GM12865 (cell line): ENCODE measurements at places on chromosomes 6 and 20.

DNA sequence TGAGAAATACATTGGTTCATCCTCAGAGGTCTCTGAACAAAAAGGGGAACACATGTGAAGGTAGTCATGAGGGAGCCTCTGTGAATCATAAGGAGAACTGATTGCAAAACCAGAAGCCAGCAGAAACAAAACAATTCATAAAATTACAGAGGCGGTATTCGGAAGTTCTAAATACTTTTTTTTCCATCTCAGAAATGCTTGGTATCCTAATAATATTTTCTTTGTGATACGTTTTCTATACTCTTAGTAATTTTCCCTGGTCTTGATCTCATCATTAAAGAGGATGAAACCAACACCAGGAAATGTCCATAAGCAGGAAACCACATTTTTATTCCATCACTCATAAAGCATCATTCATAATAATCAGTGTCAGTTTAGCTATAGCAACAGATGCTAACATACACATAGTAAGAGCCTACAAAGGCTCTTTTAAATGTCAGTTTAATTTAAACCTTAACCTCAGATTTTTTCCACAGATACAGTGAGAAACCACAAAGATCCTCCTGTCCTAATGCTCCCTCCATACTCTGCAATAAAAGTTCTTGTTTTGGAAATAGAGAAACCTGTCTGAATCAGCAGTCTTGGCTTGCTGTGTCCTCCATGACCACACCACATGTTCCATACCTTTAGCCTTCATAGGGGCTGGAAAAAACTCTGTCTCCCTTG is 29.2 kb downstream of the SGK1 start:
- DNase-seq = peak; percentile 27

DNA sequence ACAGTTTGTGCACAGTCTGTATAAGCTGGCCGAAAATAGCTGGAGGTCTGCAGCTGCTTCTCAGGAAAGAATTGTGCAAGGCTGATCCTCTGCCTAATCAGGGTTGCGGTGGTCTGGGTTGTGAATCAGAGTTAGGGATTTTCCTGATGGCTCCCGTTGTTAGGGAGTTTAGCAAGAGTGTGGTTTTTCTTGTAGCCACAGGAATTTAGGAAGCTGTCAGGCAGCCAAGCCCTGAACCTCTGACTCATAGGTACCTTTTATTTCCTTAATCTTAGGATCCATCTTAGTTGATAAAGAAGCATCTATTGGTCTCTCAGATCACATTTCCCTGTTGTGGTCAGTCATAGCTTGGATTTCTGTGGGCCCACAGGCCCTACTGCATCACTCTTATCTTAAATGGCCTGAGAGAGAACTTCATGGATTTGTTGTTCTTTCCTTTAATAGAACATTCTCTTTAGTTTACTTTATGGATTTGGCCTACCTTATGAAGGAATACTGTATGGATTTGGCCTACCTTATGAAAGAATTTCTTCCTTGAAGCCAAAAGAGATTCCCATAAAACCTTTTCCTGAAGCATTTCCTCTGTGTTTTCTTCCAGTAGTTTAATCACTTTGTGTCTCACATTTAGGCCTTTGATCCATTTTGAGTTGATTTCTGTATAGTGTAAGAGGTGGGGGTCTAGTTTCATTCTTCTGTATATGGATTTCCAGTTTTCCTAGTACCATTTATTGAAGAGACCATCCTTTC is 10.3 kb downstream of the KIF25 start:
- DNase-seq = no peak

DNA sequence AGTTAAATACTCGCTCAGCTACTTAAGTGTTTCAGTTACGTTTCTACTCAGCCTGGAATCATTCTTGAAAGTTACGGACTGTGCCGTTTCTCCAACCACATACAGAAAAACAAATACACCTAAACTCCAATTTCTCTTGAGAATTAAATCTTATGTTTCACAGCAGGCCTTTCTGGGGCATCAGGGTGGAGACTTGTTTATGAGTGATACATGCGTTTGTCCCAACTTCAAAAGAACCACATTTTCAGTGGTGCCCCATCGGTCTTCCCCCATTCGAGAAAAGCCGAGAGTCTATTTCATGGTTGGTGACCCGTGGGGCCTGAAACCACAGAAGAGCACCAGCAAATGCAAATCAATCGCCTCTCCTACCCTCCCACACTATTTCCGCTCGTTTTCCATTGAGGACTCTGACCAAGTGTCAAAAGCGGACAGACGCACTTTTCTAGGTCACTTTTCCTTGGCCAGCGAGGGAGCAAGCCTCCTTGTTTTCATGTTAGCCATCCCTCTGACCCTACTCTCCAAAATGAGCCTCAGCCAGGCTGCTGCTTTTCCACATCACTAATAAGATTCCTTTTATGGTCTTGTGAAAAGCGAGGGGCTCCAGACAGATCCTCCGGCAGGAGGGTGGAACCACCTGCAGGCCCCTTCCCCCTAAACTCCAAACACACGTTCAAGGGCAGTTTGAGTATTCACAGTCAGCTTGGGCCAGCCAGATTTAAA is 3.1 kb downstream of the JAG1 start:
- peak; percentile 91 for DNase-seq

DNA sequence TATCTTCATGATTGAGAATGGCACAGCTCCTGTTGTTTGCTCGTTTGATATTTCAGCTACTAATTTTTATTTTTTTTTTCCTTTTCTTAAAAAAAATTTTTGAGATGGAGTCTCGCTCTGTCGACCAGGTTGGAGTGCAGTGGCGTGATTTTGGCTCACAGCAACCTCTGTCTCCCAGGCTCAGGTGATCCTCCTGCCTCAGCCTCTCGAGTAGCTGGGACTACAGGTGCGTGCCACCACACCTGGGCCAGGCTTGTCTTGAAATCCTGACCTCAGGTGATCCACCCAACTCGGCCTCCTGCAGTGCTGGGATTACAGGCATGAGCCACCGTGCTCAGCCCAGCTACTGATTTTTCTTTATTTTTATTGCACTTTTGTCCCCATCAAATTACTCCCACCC is 150.2 kb upstream of the SIM1 start:
- no peak for DNase-seq

DNA sequence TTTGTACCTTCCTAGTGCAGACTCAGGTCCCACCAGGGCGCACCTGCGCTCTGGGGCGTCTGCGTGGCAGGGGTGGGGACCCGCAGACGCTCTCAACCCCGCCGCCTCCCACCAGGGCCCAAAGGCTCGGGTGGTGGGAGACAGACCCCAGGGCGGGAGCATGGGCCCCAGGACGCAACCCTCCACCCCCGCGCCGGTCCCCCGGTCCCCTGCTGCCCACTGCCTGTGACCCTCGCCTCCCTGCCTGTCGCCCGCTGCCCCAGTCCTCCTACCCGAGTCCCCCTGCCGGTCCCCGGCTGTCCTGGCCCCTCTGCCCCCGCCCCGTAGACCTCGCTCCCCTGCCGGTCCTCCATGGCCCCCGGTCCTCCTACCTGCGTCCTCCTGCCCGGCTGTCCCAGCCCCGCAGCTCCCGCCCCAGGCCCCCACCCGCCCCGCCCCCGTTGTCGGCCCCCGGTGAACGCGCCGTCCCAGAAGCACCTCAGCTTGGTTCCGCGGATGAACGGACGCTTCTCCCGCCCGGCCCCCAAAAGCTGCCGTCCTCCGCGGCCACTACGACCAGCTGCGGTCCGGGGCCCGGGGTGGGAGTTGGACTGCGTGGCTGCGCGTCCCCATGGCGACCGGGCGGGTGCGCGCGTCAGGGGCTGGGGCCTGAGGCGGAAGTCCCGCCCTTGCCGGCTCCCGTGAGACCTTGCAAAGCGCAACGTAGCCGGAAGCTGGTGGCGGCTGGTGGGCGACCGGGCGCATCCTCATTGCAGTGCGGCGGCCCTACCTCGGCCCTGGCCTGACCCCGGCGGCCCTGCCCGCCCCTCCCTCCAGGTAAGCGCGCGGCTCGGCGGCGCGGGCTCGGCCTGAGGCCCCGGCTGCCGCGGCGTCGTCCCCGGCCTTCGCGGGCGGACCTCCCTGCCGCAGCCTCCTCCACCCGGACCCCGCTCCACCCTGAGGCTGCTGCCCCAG is at the start of gene ARFGAP1:
ARFGAP1 (plus strand) TSS at position 709 of the 954 bp plus-strand sequence. CDS start 2,768 bp downstream, outside the sequence.
- peak; percentile 92 for DNase-seq

GRCh38 chr6:53790886-53791285 is 3.9 kb upstream of the LRRC1 start:
- DNase-seq = no peak

DNA sequence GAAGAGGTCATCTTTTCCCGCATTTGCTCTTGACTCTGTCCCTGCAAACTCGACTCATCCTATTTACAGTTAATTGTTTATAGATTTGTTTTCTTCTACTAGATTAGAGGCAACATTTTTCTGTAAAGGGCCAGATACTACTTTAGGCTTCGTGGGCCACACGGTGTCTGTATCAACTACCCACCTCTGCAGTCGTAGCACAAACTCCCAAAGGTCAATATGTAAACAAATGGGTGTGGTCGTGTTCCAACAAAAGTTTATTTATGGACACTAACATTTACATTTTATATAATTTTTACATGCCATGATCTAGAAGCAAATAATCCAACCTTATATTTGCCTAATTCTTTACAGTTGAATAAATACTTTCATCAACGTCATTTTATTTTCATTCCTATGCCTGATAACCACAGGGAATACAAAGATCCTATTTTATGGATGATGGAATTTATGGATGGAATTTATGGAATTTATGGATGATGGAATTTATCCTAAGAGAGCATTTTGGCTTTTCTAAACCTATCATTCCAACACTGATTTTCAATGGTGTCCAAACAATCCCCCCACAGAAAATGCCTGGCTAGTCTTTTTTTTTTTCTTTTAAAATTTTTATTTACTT is 232.8 kb downstream of the MYLK4 start:
- DNase-seq = no peak

DNA sequence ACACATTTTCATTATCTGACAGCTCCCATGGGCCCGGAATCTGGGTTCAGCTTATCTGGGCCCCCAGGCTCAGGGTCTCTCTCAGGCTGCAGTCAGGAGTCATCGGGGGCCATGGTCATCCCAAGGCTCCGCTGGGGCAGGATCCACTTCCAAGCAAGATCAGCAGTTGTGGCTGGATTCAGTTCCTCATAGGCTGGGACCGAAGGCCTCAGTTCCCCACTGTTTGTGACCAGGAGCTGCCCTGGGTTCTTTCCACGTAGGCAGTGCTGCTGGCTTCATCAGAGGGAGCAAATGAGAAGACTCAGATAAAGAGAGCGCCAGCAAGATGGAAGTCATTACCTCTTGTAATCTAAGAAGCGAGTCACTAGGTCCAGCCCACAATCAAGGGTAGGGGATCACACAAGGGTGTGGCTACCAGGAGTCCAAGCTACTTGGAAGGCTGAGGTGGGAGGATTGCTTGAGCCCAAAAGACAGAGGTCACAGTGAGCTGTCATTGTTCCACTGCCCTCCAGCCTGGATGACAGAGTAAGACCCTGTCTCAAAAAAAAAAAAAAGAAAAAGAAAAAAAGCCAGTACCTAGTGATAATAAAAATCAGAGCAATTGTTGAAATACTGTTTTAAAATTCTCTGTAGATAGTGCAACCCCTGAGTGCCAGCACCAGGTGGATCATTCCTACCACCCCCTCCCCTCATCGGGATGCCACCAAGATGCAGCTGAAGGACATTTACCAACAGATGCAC is 162.7 kb downstream of the NFATC2 start:
- DNase-seq = no peak

DNA sequence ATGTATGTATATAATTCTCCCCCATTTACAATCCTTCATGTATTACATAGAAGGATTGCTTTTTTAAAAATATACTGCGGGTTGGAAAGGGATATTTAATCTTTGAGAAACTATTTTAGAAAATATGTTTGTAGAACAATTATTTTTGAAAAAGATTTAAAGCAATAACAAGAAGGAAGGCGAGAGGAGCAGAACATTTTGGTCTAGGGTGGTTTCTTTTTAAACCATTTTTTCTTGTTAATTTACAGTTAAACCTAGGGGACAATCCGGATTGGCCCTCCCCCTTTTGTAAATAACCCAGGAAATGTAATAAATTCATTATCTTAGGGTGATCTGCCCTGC is 3.6 kb downstream of the FOXC1 start:
- DNase-seq = no peak

- no peak for DNase-seq
Observed at GRCh38 chr6:7215131-7215530, 97.9 kb downstream of the SSR1 start.

DNA sequence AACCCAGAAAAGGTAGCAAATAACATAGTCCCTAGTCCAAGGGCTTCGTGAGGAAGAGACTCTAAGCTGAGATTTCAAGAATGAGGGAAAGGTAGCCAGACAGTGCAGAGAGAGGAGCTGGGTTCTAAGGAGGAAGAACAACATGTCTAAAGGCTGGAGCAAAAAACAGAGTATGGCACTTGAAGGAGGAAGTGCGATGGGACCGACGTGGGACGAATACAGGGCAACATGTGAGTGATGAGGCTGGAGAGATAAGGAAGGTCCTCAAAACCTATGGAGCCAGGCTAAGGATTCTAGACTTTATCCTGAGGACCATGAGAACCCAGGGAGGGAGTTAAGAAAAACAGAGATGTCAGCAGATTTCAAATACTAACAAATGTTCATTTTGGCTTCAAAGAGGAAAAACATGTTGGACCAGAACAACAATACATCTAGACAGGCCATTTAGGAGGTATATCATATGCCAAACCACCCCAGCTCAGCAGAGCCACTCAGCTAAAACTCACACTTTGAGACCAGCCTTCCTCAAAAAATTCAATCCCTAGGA is 17.5 kb downstream of the ATXN1 start:
- no peak for DNase-seq

DNA sequence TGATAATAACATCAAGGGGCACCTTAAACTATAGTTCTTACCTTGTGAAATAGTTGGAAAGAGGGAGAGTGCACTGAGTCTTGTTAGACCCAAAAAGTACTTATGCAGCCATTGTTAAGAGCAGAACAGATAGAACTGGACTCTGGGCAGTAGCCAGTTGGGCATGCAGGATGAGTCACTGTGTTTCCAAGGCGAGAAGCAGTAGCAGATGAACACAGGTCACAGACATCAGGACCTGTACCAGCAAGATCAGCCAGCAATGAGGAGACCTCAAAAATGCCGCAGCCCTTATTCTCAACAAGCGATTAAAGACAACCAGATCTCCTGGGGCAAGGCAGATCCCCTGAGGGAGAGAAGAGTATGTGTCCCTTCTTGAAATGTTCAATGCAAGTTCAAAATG is 79.0 kb downstream of the SAMD3 start:
- no peak for DNase-seq

- DNase-seq = no peak
Observed at GRCh38 chr20:58028123-58028522, 200.3 kb downstream of the ANKRD60 start.

- no peak for DNase-seq
Observed at GRCh38 chr20:21508230-21509078, 5.4 kb downstream of the NKX2-2 start.
